Fibroblast of skin of scalp (primary cell): ENCODE measurements at places on chromosomes 1 and 21.

GRCh38 chr1:84116558-84116957 is 27.5 kb upstream of the PRKACB start:
- no peak for DNase-seq

DNA sequence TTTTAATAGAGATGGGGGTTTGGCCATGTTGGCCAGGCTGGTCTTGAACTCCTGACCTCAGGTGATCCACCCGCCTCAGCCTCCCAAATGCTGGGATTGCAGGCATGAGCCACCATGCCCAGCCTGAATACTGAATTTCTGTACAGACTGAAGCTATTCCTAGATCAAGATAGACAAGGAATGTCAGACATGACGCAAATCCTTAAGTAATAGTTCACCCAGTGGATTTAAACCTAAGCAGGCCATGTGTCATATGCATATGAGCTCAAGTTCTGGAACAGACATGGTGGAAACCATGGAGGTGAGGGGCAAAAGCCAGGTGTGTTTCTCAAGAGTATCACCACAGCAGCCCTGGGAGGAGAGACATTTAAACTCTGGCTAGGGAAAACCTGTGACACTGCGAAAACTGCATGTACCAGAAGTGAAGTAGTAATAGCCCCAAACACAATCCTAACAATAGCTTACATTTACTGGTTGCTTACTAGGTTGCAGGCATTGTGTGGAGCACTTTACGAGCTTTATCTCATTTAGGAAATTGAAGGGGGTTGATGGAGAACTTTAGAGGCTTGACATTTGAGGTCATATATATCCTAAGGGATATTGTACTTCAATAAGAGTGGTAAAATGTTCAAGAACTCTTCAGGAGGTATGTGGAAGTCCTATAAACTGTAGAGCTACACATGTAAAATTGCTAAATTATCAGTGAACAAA is 31.7 kb upstream of the MAN1A2 start:
- no peak for DNase-seq

GRCh38 chr1:19426294-19427086 is 58.8 kb downstream of the CAPZB start:
- DNase-seq: no peak

DNA sequence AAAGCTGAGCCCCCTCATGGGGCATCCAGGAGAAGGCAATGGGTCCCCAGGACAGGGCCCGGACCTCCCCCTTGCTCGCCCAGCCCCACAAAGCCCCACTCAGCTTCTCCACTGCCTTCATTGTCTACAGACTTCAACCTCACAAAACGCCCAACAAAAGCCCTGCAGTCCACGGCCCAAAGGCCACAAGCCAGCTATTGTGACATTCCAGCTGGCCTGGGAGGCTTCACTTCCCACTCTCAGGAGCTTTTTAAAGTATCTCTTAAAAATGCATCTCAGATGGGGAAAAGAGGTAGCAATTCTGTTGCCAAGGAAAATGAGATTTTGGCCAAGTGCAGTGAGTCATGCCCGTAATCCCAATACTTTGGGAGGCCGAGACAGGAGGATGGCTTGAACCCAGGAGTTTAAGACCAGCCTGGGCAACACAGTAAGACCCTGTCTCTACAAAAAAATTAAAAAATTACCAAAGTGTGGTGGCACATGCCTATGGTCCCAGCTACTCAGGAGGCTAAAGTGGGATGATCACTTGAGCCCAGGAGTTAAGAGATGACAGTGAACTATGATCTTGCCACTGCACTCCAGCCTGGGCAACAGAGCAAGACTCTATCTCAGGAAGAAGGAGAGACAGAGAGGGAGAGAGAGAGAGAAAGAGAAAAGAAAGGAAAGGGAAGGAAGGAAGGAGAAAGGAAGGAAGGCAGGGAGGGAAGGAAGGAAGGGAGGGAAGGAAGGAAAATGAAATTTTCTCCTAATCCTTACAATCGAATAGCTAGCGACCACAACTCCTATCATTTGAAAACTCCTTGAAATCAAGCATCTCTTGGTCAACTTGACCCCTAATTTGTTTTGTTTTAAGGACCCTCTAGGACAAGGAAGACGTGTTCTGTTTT is 31.4 kb upstream of the TARDBP start:
- DNase-seq: no peak

GRCh38 chr1:86245566-86246190 is 89.1 kb upstream of the COL24A1 start:
- no peak for DNase-seq

GRCh38 chr1:154176337-154176736 is 15.6 kb downstream of the TPM3 start:
- DNase-seq: peak; percentile 73

GRCh38 chr1:26530895-26531598 is 1.5 kb downstream of the RPS6KA1 start:
- peak; percentile 28 for DNase-seq
